ENCODE measurements at places on chromosomes 5 and 9. TPM values are rescaled to one million over a fixed set of nuclear protein-coding genes. Genes with fewer than 3 reads are reported as not detected.

The GFI1B gene
- total RNA-seq, result not detected

The CBY3 gene
- not detected for total RNA-seq

The DDX4 gene
- not detected for total RNA-seq

The ALDOB gene
- total RNA-seq, result not detected

The CLIC3 gene
- 8.7 TPM for total RNA-seq

The FOXD4 gene
- 0.65 TPM for total RNA-seq

The LYSMD3 gene
- total RNA-seq, result 9.6 TPM

The SHC3 gene
- total RNA-seq, result 0.04 TPM

The PTGES2 gene
- 75.4 TPM for total RNA-seq

The IARS1 gene
- total RNA-seq, result 162 TPM

The PHF24 gene
- total RNA-seq, result 0.27 TPM

The FAM153A gene
- not detected for total RNA-seq

The HTR1A gene
- not detected for total RNA-seq

The ARHGEF37 gene
- total RNA-seq, result 3.3 TPM

The IFNA2 gene
- not detected for total RNA-seq

The SPAAR gene
- total RNA-seq, result not detected

The N4BP3 gene
- total RNA-seq, result 6.1 TPM

The FREM1 gene
- total RNA-seq, result not detected

The SWI5 gene
- 27.8 TPM for total RNA-seq

The UBE2B gene
- 25.9 TPM for total RNA-seq

The FCN2 gene
- total RNA-seq, result not detected

The FNIP1 gene
- total RNA-seq, result 14.6 TPM

Measured in hair follicular keratinocyte (primary cell).